NAMALWA (cell line): ENCODE measurements at places on chromosomes 1 and 21.

DNA sequence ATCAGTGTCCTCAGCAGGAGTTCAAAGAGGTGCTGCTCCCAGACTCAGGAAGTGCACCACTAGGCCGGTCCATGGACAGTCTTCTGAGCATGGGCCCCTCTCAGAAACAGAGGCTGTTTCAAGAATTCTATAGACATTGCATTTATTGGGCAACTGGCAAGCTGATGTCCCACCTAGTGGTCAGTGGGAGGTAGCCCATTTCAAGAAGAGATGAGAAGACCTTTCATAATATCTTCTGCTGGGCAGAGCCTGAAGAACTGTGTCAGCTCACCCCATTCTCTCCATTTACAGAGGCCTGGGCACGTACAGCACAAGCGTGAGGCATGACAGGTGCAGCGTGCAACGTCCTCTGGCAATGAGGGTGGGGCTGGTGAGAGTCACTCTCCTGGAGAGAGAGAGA is 216.0 kb downstream of the DYRK1A start:
- DNase-seq: peak; percentile 47

- DNase-seq: no peak
Measured at GRCh38 chr1:169012416-169012815, 94.1 kb upstream of the ATP1B1 start.

GRCh38 chr1:14294006-14294405 is 304.5 kb upstream of the KAZN start:
- no peak for DNase-seq

DNA sequence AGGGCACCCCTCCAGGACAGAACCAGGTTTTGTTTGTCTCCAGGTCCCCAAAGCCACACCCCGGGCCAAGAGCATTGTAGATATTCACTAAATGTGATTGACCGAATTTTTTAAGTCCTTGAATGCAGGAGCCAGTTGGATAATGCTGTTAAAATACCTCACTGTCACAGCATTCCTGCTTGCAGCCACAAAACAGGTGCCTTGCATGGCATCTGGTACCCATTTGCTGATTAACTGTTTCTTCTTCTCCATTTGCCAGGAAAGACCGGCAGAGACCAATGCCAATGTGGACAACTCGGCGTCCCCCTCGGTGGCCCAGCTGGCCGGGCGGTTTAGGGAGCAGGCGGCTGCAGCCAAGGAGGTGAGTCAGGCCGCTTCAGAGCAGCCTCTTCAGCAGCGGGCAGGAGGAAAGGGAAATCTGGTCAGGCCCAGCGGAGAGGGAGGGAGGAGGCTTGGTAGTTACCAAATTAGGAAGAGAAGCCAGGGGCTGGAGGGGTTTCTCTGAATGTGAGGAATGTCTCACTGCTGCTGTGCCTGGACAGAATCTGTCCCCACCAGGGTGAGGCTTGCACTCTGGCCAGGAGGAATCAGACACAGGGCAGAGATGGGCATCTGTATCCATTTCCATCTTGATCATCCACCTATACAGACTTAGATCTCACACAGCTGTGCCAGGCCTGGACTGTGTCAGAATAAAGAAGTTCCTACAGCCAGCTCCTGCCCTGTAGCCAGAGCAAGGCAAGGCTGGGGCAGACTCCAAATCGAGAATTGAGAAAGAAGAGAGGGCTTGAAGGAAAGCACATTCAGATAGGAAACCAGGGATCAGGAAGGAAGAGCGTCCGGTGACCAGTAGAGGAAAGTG is 37.9 kb upstream of the MPZL1 start:
- no peak for DNase-seq

GRCh38 chr1:84377480-84378095 is 20.7 kb upstream of the DNASE2B start:
- no peak for DNase-seq

- DNase-seq: no peak
Measured at GRCh38 chr1:176110203-176110602, 96.9 kb downstream of the COP1 start.

- DNase-seq: no peak
Measured at GRCh38 chr1:156664046-156664766, 13.0 kb downstream of the NES start.

DNA sequence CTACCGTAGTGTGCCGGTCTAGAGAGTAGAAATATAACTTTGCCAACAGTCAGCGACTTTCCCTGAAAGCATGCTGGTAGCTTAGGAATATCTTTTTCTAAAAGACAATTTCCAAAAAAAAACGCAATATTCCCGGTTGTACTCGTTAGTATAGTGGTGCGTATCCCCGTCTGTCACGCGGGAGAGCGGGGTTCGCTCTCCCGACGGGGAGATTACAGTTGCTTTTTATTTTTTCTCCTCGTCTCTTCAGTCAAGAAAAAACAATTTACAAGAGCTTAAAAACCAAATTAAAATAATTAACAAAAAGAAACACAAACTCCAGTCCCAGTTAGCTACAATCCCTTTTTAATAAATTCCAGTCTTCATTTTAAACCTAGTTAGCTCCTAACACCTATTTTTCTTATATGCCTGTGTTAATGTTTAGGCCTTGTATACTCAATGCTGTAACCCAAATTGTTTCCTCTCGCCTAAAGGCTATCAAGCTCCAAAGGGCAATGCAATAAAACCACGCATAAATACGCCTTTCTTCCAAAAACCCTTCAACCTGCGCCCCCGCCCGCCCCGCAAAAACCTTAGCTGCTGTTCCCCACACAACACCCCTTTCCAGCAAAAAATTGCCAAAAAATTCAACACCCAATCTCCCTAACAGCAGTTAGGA is 7.8 kb downstream of the HSPA6 start:
- DNase-seq: peak; percentile 27

DNA sequence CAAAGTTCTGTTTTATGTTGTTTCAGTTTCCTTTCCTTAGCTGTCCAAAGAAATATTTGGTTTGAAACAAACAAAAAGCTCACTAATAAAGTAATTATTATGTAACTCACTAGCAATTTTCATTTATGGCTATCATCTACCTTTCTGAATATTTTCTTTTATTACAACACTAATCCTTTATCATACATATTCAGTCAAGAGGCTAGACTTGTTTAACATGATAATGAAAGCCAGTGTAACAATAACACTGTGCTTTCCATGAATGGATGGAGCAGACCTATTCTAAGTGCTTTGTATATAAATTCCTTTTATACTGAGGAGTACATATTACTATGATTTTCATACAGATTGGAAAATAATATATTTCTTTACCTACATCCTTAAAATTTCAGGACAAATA is 972.8 kb upstream of the ADGRL4 start:
- no peak for DNase-seq

DNA sequence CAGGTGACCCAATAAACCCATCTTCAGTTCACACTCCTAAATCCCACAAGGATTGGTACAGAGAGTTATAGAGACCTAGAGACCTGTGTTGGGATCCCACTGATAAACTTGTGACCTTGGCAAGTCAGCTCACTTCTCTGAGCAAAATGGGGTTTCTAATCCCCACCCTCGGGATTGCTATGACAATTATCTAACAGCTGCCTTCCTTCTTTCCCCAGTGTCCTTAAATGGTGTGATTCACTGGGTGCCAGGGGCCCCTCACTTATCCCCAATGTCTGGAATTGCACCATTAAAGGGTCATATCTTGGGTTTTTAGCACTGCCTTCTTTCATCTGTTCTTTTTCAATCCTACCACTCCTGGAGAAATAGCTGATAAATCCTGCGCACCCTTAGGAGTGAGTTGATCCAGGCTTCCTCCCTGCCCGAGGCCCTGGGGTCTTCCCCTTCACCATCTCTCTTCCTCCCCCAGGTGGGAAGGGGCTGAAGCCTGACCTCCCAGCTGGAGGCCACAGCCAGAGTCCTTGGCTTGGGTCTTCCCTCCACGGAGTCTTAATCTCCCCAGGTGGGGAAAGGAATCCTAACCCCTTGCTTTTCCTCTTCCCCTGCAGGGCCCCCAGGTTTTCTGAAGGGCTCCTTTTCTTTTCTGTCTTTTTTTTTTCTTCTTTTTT is 39.7 kb downstream of the LACTBL1 start:
- DNase-seq: no peak

- no peak for DNase-seq
Measured at GRCh38 chr1:159946242-159947187, 1.1 kb upstream of the IGSF9 start.

DNA sequence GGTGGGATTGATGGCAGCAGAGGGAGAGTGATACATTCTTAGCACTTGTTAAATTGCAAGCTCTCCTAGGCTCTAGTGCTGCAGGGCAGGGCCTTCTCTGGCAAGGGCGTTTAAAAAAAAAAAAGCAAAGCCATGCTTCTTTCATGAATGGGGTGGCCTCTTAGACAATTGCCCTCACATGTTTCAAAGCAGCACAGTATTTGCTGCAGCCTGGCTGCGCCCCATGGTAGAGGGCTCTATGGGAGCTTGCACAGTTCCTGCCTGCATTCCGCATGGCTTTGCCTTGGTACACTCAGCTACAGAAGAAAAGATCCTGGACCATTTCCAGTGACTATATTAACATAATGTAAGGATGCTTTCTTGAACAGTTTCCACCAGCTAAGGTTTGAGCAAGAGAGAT is 267.2 kb downstream of the ZNF648 start:
- DNase-seq: no peak

DNA sequence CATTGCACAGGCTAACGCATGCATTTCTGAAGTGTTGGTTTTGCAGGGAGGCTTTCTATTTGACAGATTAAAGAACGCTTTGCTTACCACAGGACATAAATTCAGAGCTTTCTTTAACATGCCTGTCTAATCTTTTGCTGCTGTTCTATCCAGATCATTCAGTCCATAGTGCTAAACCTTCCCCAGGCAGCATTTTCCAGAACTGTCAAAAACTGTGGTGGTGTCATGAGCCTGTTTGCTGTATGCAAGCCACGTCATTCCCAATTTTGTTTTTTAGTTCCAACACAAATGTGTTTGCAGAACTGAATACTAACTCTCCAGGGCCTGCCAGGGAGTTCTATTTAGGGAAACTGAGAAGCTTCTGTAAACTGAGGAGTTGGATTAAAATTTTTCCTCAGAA is 390.5 kb upstream of the LYPLAL1 start:
- no peak for DNase-seq

- DNase-seq: peak; percentile 29
Measured at GRCh38 chr1:179297105-179297378, 3.4 kb downstream of the SOAT1 start.

DNA sequence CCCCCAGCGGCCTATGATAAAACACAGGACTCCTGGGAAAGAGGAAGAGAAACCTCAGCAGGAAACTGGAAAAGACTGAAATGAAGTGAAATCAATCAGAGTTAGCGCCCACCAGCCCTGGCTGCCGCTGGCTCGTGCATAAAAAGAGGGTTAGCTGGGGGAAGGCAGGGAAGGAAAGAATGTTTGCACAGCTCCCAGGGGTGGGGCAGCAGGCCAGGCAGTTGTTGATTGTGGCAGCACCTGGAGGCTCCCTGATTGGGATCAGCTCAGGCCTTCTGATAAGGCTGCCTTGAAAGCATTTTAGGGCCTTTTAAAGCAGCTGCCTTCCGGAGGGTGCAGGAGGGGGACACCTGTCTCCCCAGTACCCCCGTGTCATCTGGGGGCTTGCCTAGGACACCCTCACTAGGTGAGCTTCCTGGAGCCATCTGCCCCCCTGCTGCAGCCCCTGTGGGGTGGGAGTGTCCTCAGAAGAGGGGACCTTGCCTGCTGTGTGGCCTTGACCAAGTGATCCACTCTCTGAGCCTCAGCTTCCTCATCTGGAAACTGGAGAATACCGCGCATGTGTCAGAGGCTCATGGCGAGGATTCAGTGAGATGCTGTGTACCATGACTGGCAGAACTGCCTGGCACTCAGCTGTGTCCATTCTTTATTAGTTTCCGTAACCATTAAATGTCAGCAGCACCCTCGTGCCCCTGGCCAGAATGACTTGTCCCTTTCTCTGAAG is 6.6 kb downstream of the EPHB2 start:
- no peak for DNase-seq

GRCh38 chr1:32988665-32989064 is 24.1 kb upstream of the RNF19B start:
- no peak for DNase-seq

- peak; percentile 53 for DNase-seq
Measured at GRCh38 chr1:74652711-74653139, 20.9 kb downstream of the ERICH3 start.

GRCh38 chr1:108814343-108815125 is 42.4 kb downstream of the AKNAD1 start:
- no peak for DNase-seq

- no peak for DNase-seq
Measured at GRCh38 chr1:84833194-84833593, 59.8 kb downstream of the LPAR3 start.

- no peak for DNase-seq
Measured at GRCh38 chr1:27049100-27049499, 36.5 kb upstream of the TENT5B start.
